ENCODE measurements at places on chromosomes 3 and 15. TPM values are rescaled to one million over a fixed set of nuclear protein-coding genes. Genes with fewer than 3 reads are reported as not detected.

The DUOX1 gene
- total RNA-seq: 7.2 TPM

GRCh38 chr3:111863942-111864694, 5.1 kb downstream of the PHLDB2 start:
- no peak for DNase-seq

DNA sequence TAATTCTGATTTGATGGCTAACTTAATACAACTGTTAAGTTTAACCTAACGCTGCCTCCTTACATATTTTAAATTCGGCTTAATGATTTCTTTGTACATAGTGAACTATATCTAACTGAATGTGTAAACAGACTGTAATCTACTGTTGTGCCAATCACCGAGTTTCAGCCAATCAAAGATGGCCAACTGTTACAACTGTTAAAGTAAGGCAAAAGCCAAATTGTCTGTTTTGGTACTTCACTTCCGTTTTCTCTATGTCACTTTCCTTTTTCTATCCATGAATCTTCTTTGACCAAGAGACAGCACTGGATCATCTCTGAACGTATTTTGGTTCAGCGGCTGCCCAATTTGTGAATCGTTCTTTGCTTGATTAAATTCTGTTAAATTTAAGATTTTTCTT, 137.0 kb downstream of the LMLN start:
- DNase-seq: no peak

- no peak for DNase-seq
Observed at GRCh38 chr15:52652984-52653383, 26.2 kb downstream of the ATOSA start.

- no peak for DNase-seq
Observed at GRCh38 chr3:183279371-183279770, 26.3 kb downstream of the B3GNT5 start.

GRCh38 chr3:69012800-69013252, 658 bp downstream of the EOGT start:
- peak; percentile 23 for DNase-seq

The SMCO1 gene
- total RNA-seq: not detected

GRCh38 chr3:131960324-131960723, 74.5 kb downstream of the CPNE4 start:
- DNase-seq: no peak

- DNase-seq: no peak
Observed at GRCh38 chr3:89179355-89180001, 72.1 kb downstream of the EPHA3 start.

- DNase-seq: no peak
Observed at GRCh38 chr3:99498550-99499234, 139.7 kb upstream of the COL8A1 start.

DNA sequence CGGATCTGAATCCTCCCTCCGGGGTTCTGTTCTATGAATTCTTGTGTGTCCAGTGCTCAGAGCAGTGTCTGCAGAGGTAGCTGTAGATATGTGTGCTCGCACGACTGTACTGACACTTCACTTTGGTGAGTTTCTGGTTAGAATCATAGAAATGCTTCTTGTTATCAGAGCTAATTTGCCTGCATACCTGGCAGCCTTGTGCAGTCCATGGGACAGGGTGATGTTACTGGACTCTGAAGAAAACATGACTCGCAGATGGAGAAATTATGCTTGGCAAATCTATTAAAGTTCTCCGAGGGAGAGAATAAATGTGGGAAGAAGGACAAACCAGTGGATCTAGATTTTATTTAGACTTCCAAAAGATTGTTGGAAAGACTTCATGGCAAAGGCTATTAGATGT, 12.2 kb downstream of the CGNL1 start:
- DNase-seq: no peak

GRCh38 chr3:127114337-127115070, 78.4 kb upstream of the PRR23E start:
- no peak for DNase-seq

The COLQ gene
- total RNA-seq: 10.0 TPM

GRCh38 chr3:98600412-98601095, 7.1 kb upstream of the CPOX start:
- no peak for DNase-seq

GRCh38 chr3:149813367-149814281, 609 bp downstream of the RNF13 start:
- no peak for DNase-seq

The CYP1A2 gene
- total RNA-seq: 0.09 TPM

DNA sequence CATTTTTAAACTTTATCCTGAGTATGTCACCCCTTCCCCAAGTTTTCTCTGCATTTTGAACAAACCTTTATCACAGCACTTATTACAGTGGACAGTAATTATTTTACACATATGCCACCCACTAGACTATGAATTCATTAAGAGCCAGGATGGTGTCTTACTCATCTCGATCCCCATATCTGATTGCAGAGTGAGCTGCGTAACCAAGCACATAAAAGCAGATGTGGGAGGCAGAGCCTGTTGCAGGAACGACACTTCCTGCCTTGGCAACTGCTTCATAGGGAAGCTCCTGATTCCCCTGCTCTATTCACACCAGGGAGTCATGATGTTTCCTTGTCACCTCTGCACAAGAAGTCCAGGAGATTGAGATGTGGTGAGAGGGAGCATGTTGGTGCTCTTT, 91.1 kb downstream of the MINAR1 start:
- DNase-seq: no peak

The ALS2CL gene
- total RNA-seq: 7.1 TPM

The RRP9 gene
- total RNA-seq: 20.9 TPM

GRCh38 chr15:63497642-63498467, 6.5 kb upstream of the USP3 start:
- DNase-seq: no peak

The TPRG1 gene
- total RNA-seq: 2.4 TPM

DNA sequence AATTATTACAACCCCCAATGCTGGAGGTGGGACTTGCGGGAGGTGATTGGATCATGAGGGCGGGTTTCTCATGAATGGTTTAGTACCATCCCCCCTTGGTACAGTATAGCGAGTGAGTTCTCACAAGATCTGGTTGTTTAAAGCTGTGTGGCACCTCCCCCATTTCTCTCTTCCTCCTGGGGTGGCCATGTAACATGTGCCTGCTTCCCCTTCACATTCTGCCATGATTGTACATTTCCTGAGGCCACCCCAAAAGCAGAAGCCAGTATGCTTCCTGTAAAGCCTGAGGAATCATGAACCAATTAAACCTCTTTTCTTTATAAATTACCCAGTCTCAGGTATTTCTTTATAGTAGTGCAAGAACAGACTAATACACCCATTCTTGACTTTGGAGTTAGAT, 20.3 kb upstream of the PROK2 start:
- DNase-seq: no peak

GRCh38 chr3:16069149-16069922, 105.1 kb upstream of the GALNT15 start:
- no peak for DNase-seq

DNA sequence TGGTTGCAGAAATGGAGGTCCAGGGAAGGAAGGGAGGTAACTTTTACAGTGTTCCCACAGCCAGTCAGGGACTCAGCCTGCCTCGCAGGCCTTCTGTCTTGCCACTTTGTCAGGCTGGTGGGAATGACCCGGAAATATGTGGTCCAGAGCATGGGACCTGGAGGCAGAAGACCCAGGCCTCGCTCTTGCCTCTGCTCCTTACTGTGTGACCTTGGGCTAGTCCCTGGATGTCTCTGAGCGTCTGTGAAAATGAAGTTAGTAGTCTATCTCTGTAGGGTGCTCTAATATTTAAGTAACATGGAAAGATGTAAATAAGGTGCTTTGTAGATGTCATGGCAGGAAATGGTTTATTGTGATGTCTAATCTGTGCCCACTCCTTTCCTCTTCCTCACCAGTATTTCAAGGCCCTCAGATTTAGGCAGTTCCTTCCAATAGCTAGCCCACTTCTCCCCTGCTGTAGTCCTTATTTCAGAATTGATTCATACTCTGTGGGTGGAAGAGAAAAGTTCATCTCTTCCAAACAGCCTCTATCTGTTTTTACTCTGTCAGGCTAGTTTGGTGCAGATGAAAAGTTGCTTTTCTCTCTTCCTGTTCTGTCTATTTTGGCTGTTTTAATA, 9.1 kb downstream of the CORO2B start:
- DNase-seq: no peak

GRCh38 chr15:89903858-89904130, 9.0 kb downstream of the ARPIN start:
- no peak for DNase-seq

DNA sequence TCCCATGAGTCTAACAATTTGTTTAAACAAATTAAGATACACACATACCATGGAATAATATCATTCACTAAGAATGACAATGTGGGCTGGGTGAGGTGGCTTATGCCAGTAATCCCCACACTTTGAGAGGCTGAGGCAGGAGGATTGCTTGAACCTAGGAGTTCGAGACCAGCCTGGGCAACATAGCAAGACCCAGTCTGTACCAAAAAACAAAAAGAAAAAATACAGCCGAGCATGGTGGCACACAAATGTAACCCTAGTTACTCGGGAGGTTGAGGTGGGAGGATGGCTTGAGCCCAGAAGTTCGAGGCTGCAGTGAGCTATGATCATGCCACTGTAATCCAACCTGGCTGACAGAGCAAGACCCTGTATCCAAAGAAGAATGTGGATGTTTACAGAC, 4.0 kb upstream of the ZNF710 start:
- no peak for DNase-seq

GRCh38 chr15:73937726-73938125, 11.5 kb downstream of the LOXL1 start:
- DNase-seq: no peak

DNA sequence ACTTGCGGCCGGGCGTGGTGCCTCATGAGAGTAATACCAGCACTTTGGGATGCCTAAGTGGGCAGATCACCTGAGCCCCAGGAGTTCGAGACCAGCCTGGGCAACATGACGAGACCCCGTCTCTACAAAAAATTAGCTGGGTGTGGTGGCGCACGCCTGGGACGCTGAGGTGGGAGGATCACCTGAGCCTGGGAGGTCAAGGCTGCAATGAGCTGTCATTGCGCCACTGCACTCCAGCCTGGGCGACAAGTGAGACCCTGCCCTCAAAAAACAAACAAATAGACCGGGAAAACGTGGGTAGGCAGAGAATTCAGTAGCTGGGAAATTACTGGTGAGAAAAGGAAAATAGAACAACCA, 667 bp downstream of the UMPS start:
- no peak for DNase-seq

DNA sequence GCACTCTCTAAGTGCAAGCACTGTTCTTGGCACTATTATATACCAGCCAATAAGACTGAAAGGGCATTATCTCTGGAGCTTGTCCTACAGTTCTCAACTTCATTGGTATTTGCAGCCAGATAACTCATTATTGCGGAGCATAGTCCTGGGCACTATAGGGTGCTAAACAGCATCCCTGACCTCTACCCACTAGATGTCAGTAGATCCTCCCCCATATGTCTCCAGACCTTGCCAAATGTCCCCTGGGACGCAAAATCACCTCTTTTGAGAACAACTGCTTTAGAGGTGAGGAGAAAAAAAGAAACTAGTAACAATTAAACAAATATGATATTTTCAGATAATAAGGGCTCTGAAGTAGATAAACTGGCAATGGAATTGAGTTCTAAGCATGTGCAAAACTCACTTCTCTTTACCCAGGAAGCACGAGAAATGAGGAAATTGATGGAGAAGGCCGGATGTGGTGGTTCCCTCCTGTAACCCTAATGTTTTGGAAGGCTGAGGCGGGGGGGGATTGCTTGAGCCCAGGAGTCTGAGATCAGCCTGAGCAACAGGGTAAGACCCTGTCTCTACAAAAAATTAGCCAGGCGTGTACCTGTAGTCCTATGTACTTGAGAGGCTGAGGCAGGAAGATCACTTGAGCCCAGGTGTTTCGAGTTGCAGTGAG, 61.4 kb downstream of the FRMD4B start:
- no peak for DNase-seq
